ENCODE measurements at places on chromosomes 16 and 17.
A peak's percentile ranks its signal among the peaks of the same experiment; 100 is the strongest.

DNA sequence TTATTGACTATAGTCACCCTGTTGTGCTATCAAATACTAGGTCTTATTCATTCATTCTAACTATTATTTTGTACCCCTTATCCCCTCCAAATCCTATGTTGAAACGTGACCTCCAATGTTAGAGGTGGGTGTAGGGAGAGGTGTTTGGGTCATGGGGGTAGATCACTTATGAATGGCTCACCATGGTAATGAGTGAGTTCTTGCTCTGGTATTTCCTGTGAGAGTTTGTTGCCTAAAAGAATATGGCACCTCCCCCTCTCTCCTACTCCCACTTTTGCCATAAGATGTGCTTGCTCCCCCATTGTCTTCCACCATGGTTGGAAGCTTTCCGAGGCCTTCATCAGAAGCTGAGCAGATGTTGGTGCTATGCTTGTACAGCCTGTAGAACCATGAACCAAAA, 59.3 kb upstream of the BRD7 start:
- DNase-seq = no peak

DNA sequence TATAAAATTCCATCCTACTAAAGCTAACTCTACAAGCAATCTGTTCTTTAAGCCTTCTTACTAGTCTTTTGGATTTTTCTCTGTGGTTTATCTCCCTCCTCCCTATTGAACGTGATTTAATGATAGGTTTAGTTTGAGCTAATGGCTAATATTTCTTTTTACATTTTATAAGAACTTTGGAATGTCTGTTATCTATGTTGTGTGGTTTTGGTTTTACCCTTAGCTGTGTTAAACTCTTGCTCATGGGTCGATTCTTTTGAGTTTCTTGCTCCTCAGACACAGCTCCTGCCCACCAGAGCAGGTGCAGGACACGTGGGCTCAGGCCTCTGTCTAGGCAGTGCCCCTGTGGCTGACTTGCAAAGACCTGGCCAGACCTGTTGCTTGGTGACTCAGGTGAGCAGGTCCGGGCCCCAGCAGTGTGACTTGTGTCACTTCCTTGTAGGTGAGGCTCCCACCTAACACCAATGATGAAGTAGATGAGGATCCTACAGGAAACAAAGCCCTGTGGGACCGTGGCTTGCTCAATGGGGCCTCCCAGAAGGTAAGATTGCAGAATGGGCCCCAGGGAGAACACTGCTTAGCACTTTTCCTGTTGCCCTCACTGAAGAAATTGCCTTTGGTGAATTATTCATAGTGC, 45.1 kb downstream of the SF3B3 start:
- DNase-seq = no peak

DNA sequence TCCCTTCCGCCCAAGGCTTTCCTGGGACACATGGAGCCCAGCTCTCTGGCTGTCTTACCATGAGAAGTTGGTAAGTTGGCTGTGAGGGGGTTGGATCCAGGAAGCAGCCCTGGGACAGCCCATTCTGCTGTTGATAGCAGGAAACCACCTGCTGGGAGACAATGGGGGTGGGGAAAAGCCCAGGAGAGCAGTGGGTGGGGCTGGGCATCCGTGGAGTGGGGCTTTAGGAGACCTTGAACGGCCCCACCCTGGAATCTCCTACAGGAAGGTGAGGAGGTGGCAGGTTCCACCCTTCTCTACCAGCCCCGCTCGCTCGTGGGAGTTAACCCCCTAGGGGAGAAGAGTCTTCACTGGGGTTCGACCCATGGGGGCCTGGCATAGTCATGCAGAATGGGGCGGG, 5.8 kb downstream of the TMEM92 start:
- DNase-seq = no peak

DNA sequence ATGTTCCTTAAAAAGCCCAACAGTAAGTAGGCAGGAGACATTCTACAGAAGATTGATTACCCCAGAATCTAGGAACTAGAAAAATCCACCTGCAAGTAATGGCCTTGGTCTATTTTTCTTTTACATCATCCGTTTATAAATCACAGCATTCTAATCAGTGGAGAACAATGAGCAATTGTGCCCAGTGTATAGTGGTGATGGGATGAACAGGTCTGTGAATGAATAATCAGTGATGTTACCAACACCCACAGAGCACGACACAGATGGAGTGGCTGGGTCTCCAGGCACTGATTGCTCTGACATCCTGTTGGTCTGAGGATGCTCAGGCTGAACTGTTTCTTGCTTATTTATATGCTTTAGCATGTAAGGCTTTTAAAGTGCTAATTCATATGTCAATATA, 1251.2 kb upstream of the CDH8 start:
- DNase-seq = no peak

- DNase-seq = no peak
Observed at GRCh38 chr16:69443927-69444631, 19.7 kb downstream of the CYB5B start.

DNA sequence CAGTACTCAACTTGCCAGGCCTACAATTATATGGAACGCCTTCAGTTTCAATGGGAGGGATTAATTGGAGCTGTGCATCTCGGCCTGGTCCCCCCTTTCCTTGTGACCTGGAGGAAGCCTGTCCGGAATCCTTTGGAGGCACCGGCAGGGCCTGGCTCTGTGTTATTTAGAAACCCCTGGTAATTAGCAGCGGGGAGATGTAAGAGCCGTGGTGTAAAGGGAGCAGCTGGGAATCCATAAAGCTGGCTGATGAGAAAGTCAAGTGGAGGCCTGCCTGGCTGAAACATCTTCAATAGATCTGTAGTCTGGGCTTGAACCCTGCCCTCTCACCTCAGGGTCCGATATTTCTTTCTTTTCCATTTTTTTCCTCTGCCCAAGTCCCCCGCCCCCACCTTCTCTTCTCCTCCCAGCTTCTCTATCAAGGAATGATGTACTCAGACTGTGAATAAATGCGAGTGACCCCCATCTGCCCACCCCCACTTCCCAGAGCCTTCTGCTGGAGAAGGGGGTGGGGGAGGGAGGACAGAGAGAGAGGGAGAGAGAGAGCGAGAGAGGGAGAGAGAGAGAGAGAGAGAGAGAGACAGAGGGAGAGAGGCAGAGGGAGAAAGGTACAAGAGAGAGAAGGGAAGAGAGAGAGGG, 495.5 kb upstream of the ZFHX3 start:
- no peak for DNase-seq

GRCh38 chr17:55171634-55172328, 93.0 kb upstream of the HLF start:
- no peak for DNase-seq

GRCh38 chr17:72565006-72565405, 444.2 kb downstream of the SOX9 start:
- no peak for DNase-seq

- DNase-seq = no peak
Observed at GRCh38 chr16:83517398-83517797, 290.4 kb upstream of the HSBP1 start.

DNA sequence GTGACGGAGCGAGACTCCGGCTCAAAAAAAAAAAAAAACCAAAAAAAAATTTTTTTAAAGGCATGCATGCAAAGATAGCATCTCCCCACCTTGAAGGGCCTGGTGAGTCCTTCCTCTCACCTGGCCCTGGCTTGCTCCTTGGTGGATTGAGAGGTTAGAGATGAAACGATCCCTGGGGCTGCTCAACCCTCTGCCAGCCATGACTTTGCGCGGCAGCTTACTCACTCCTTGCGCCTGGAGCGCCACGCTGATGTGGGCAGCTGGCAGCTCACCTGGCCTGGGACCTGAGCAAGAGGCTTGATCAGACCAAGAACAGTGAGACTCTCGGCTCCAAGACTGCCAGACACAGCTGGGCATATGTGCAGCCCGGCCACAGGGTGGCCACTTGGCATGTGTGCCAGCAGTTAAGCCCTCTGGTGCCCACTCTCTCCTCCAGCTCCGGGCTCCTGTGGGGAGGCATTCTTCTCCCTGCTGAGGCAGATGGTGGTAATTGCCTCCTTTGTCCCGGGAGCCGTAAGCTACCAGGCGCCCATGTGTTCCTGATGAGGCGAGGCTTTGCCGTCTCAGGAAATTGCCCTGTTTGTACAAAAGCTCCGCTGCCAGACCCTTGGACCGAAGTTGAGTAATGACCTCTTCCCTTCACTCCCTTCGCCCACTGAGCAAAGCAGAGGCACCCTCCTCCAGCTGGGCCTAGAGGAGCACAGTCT, 5.1 kb upstream of the EVPL start:
- DNase-seq = no peak

- DNase-seq = no peak
Observed at GRCh38 chr17:77049440-77049839, 91.3 kb upstream of the SEC14L1 start.

DNA sequence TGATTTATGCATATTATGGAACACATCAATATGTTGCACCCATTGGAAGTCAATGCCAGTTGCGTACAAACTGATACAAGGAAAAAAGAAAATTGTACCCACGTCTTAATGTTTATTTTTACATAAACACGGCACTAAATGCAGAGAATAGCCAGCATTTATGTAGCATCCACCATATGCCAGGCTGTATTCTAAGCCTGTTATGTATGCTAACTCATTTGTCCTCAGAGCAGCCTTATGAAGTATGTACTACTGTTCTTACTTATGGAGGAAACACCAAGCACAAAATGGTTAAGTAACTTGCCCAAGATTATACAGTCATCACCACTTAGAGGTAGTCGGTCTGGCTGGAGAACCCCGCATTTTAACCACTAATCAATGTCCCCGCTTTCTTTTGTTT, 837.9 kb upstream of the RBFOX1 start:
- no peak for DNase-seq

DNA sequence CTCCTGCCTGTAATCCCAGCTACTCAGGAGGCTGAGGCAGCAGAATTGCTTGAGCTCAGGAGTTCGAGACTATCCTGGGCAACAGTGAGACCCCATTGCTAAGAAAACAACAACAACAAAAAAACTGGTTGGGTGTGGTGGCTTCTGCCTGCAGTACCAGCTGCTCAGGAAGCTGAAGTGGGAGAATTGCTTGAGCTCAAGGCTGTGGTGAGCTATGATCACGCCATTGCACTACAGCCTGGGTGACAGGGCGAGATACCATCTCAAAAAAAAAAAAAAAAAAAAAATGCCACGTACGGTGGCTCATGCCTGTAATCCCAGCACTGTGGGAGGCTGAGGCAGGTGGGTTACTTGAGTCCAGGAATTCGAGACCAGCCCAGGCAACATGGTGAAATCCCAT, 34.1 kb downstream of the NME2 start:
- no peak for DNase-seq

GRCh38 chr17:81147701-81148100, 17.6 kb upstream of the PVALEF start:
- DNase-seq = no peak

GRCh38 chr16:3468501-3468900, 25.0 kb downstream of the NAA60 start:
- DNase-seq = no peak

GRCh38 chr16:83137326-83137781, 510.6 kb downstream of the CDH13 start:
- peak; percentile 36 for DNase-seq

DNA sequence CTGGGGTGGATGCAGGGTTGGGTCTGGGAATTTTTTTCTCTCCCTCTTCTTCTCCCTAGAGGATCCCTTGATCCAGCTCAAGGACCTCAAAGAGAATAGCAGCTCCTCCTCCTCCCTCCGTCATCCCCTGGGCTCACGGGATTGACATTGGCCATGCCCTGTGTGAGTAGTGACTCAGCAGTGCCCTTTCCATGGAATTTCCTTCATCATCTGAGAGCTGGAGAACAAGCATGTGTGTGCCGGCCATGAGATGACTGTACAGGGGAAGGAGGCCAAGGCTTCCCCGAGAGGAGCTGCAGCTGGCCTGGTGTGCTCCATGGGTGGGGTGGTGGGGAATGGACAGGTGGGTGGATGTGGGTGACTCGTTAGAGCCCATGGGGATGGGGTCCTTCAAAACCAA, 8.9 kb upstream of the WSCD1 start:
- DNase-seq = no peak

GRCh38 chr16:4025428-4025827, 90.8 kb downstream of the ADCY9 start:
- no peak for DNase-seq

DNA sequence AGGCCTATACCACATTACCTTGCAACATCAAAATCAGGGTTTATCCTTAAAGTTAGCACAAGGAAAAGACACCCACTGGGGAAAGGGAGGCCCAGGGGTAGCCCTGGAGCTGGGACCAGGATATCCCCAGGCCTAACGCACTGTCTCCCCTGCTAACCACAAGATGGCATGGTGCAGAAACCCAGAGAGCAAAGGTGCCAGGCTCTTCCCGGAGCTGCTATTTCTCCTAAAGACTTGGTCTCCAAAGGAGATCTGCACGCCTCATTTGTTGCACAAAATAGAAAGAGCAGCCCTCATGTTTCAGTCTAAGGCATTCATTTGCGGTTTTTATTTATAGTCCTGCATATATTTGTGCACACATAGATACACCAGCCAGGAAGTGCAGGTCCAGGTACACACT, 408.6 kb downstream of the SOX9 start:
- DNase-seq = peak; percentile 21

GRCh38 chr17:17696882-17697633, 15.8 kb downstream of the RAI1 start:
- DNase-seq = no peak

DNA sequence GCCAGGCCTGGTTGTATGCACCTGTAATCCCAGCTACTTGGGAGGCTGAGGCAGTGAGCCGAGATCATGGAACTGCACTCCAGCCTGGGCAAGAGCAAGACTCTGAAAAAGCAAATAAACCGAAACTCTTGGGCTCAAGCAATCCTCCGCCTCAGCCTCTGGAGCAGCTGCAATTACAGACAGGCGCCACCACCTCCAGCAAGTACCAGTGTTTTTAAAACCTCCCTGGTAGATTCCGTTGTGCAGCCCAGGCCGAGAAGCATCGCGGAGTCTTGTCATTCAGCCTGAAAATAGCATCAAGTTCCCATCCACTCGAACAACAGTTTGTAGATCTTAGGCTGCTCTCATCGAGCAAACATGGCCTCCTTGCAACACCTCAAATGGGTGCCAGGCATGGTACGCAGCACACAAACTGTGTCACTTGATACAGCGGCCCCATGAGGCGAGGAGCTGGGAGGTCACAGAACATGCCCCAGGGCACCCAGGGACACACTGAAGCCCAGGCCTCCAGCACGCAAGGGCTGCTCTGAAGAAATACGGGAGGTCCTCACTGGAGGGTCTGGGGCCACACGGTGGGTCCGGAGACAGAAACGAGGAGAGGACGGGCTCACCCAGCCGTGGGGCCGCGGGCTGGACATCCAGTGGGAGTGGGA, 18.1 kb downstream of the TMC6 start:
- no peak for DNase-seq
